ENCODE measurements at places on chromosomes 5 and 9.

DNA sequence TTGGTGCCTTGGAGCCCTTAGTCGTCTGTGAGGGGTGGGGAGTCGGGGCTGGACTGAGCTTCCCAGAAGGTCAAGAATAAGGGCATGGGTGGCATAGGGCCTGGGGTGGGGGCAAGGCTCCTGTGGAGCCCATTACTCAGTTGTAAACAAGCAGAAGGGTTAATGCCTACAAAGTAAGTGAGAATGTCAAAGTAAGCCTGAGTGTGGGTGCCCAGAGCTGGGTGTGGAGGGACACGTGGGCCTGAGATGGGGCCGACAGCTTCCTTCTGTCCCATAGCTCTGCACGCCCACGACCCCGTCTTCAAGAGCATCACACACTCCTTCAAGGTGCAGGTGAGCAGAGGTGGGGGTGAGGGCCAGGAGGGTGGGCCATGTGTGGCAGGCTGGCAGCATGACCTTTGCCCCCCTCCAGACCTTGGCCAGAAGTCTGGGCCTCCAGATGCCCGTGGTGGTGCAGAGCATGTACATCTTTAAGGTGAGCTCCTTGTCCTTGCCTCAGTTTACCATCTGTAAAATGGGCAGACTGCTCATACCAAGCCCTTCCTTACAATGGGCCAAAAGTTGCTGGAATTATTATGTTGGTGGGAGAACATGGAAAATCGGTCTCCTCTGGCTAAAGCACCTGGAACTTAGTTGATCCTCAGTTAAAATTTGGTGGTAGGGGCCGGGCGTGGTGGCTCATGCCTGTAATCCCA lies 11.1 kb downstream of the DOLK start:
- H3K36me3 ChIP-seq: peaks cover under 1% of the 10 kb centered on the region
- H3K27ac ChIP-seq: no peak overlapping the region
- DNase-seq: no peak

GRCh38 chr5:96326902-96327301 lies 106.1 kb downstream of the PCSK1 start:
- H3K4me3 ChIP-seq: no peak overlapping the region
- no peaks in the 10 kb centered on the region for H3K36me3 ChIP-seq
- DNase-seq: no peak
- H3K27me3 ChIP-seq: no peaks in the 10 kb centered on the region
- no peaks in the 10 kb centered on the region for H3K4me1 ChIP-seq
- no peak overlapping the region for H3K27ac ChIP-seq

- H3K4me3 ChIP-seq: no peak overlapping the region
- H3K36me3 ChIP-seq: no peaks in the 10 kb centered on the region
These were observed 108.5 kb downstream of the MACIR start for GRCh38 chr5:103366918-103367549.

DNA sequence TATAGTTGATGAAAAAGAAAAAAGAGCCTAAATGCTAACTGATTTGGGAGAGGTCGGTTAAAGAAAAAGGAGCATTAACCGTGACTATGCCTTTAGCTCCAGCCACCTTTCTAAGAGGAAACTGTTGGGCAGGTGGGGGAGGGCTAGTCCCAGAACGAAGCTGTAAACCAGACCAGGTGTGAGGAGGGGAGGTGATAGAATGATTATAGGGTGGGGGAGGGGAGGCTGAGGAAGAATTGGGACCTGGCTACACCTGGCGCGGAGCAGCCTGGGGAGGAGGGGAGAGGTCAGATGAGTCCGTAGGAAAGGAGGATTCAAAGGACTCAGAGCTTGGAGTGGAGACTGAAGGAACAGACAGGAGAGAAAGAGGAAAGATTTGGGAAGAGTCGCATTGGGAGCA lies 73.4 kb downstream of the PHAX start:
- DNase-seq: no peak
- no peak overlapping the region for H3K27ac ChIP-seq
- no peaks in the 10 kb centered on the region for H3K36me3 ChIP-seq
- no peak overlapping the region for H3K4me3 ChIP-seq

DNA sequence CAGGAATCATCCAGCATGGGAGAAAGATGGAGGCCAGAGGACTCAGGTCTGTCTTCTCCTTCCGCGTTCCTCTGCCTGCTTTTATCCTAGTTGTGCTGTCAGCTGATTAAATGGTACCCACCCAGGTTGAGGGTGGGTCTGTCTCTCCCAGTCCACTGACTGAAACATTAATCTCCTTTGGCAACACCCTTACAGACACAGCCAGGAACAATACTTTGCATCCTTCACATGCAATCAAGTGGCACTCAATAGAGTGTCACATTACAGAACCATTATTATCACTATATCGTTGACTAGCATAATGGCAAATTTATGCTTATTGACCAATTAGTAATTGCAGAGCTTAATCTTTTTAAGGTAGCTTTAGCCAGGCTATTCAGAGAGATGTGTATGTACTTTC lies 64.8 kb downstream of the UNC13B start:
- no peak for DNase-seq
- H3K4me1 ChIP-seq: no peaks in the 10 kb centered on the region
- no peak overlapping the region for H3K27ac ChIP-seq
- no peak overlapping the region for H3K4me3 ChIP-seq

- no peak overlapping the region for H3K4me3 ChIP-seq
- H3K36me3 ChIP-seq: no peaks in the 10 kb centered on the region
- no peak for DNase-seq
- no peaks in the 10 kb centered on the region for H3K4me1 ChIP-seq
These were observed 60.5 kb upstream of the PITX1 start for GRCh38 chr5:135094339-135095051.

DNA sequence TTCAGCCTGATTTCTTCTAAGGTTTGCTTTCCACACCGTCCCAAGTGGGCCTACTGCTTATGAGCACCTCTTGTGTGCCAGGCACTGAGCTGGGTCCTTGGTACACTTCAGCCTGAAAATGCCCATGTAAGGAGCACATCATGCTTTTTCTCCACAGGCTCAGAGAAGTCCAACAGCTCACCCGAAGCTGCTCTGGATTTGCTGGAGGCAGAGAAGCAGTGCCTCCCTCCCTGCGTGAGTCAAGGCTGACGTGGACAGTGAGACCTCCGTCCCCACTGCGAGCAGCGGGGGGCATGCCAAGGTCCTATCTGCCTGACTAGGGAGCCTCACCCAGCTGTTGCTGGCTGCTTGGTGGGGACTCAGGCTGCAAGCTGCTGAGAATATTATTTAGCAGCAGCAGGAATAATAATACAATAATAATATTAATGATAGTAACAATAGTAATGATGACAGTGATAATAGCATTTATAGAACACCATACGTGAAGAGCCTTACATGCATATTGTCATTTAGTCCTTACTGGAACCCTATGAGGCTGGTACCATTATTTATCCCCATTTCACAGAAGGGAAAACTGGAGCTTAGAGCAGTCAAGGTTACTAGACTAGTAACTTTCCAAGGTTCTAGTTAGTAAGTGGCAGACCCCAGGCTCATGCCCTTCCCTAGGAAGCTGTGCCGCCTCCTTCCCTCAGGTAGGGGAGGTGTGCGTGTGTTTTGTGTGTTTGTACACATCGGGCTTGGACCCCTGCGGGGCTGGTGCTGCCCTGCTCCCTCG lies 194.8 kb downstream of the HSPA4 start:
- no peak overlapping the region for H3K27ac ChIP-seq
- DNase-seq: no peak
- no peaks in the 10 kb centered on the region for H3K4me1 ChIP-seq
- H3K4me3 ChIP-seq: no peak overlapping the region
- H3K27me3 ChIP-seq: no peaks in the 10 kb centered on the region

- H3K4me1 ChIP-seq: no peaks in the 10 kb centered on the region
- no peaks in the 10 kb centered on the region for H3K36me3 ChIP-seq
- no peak for DNase-seq
- no peak overlapping the region for H3K27ac ChIP-seq
These were observed 9.3 kb upstream of the WWC1 start for GRCh38 chr5:168282120-168282519.

DNA sequence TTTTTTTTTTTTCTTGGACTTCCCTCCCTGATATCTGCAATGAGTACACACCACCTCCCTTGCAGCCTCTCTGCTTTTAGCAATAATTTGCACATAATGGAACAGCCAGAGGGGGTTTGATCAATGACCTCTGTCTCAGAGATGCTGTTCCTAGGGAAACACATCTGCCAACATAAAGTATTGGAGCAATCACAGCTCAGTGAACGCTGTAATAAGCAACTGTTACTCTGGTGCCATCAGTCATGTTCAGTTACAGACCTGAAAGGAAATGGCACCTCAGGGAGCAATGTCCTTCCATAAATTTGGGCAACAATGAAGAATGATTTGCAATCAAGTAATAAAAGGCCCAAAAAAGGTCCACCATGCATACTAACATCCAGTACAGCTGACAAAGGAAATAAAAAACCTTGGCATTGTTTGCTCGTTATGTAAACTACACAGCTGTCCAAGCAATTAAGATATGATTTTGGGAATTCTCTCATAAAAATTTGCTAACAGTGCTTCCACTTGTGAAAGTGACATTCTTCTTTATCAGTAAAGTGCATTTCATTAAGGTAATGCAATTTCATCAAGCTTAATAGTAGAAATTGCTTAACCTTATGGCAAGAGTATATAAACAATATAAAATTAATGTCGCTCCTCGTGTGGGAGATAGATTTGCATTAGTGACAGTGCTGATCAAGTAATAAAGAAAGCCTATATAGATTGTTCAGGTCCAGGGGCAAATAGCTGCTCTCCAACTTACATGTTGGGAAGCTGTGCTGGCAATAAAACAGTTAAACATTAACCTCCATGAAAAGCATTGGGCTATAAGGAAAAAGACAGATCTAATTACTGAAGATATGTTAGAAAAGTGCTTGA lies 167.8 kb downstream of the RASEF start:
- H3K27ac ChIP-seq: no peak overlapping the region
- H3K4me1 ChIP-seq: no peaks in the 10 kb centered on the region
- no peaks in the 10 kb centered on the region for H3K36me3 ChIP-seq

DNA sequence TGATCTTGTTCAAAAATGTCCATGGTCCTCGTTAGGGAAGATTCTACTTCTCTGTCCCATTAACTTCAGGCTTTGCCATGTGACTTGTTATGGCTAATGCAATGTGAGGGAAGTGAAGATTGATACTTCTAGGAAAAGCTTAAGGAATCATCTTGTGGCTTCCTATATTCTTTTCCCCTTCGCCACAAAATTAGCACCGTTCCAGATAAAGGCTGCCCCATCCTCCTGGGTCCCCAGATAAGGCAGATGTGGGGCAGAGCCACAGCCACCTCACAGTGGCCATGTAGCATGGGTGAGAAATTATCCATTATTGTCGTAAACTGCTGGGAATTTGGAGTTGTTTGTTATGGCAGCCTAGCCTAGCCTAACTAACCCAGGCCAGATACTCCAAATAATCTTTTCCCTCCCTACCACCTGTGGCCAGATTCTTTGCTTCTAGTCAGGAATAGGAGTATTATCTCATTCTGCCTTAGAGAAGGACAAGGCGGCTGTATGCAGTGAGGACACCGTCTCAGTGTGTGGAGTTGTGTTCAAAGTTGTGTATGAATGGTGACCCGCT lies 31.9 kb upstream of the BOD1 start:
- DNase-seq: no peak
- H3K4me1 ChIP-seq: no peaks in the 10 kb centered on the region
- no peaks in the 10 kb centered on the region for H3K27me3 ChIP-seq
- H3K36me3 ChIP-seq: no peaks in the 10 kb centered on the region
- no peak overlapping the region for H3K4me3 ChIP-seq
- no peak overlapping the region for H3K27ac ChIP-seq

GRCh38 chr5:113170707-113171106 lies 194.1 kb downstream of the DCP2 start:
- no peaks in the 10 kb centered on the region for H3K27me3 ChIP-seq
- H3K27ac ChIP-seq: no peak overlapping the region
- H3K4me1 ChIP-seq: peaks cover 38% of the 10 kb centered on the region
- H3K4me3 ChIP-seq: no peak overlapping the region

DNA sequence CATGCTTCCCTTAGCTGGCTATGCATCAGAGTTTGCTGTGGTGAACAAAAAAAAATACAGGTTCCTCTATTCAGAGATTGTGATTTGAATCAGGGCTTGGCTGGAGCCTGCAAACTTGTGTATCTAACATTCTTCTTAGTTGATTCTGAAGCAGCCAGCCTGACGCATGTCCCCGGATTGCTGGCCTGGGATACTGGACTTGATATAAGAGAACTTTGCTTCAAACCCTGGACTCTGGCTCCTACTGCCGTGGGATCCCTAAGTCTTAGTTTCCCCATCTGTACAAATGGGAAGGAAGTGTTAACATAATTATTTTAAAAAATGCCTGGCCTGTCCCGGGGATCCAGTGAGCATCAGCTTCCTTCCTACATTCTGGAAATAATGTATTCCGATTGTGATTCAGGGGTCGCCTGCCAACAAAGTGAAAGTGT lies 292.8 kb downstream of the ARHGEF28 start:
- H3K36me3 ChIP-seq: no peaks in the 10 kb centered on the region
- no peaks in the 10 kb centered on the region for H3K4me1 ChIP-seq
- H3K4me3 ChIP-seq: no peak overlapping the region
- peak; percentile 71 for DNase-seq

- no peak overlapping the region for H3K4me3 ChIP-seq
- peaks cover 38% of the 10 kb centered on the region for H3K4me1 ChIP-seq
- DNase-seq: no peak
- H3K27ac ChIP-seq: peak overlapping the region; percentile 30
- H3K36me3 ChIP-seq: no peaks in the 10 kb centered on the region
These were observed 2.9 kb downstream of the STK10 start for GRCh38 chr5:172185096-172185461.

GRCh38 chr5:138517437-138517836 lies 25.6 kb downstream of the ETF1 start:
- no peak overlapping the region for H3K27ac ChIP-seq
- H3K4me3 ChIP-seq: no peak overlapping the region
- H3K27me3 ChIP-seq: no peaks in the 10 kb centered on the region
- DNase-seq: no peak

DNA sequence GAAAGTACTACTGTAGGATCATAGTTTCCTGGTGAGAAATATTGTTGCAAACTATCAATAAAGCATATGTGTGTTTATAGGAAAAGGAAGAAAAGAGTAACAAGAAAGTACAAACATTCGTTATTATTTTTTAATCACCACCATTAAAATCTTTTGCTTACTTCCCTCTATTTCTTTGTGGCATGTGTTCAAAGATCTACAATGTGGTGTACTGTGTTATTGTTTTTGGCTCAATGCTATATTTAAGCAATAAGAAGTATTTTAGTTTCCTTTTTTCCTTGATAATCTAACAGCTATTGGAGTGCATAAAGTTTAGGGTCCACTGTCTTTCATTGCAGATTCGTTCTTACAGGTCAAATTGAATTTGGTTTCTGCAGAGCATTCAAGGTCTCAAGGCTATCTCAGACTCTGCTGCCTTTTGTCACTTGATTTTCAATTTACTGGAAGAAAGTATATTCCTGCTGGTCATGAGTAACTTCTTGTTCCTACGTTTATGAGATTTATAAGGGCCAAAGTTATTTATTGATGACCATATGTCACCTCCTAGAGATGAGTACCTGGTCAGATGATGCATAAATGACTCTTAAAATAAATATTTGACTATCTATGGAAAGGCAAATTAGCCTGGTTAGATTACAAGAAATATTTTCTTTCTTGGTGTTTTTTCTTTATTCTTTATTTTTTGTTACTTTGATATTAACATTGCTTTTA lies 323.0 kb downstream of the TMEM167A start:
- H3K27ac ChIP-seq: no peak overlapping the region
- DNase-seq: no peak
- no peaks in the 10 kb centered on the region for H3K4me1 ChIP-seq
- H3K4me3 ChIP-seq: no peak overlapping the region

All from right atrium auricular region (tissue), 2 donors.